ELF-1 (cell line): ENCODE measurements at places on chromosomes 2 and 18.

DNA sequence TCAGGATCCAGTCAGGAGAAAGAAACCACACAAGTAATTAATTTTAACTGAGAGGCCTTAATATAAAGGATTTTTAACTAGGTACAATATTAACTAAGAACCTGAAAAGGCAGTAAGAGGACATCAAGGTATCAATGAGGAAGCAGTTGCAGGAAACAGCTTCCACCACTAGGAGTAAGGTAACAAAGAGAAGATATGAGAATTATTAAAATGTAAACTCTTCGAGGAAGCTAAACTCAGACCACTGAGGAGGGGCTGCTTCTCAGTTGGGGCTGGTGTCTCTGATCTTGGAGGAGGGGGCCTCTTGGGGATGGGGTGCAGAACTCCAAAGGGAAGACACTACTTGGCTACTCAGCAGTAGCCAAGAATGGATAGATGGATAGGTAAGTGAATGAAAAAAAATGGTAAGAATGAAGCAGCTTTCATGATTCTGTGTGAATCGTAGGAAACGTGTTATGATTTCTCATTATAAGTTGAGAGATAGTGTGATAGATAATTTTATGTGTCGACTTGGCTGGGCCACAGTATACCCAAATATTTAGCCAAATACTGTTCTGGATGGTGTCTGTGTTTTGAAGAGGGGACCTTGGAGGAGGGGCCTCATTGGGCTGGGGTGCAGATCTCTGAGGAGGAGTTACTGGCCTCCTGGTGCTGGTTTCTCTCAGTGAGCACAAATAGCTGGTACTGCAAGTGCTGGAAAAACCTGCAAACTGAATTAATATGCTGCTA is 547.7 kb upstream of the LRRTM1 start:
- DNase-seq, result no peak

GRCh38 chr2:112627060-112628040 is 18.4 kb upstream of the SLC20A1 start:
- DNase-seq, result no peak

DNA sequence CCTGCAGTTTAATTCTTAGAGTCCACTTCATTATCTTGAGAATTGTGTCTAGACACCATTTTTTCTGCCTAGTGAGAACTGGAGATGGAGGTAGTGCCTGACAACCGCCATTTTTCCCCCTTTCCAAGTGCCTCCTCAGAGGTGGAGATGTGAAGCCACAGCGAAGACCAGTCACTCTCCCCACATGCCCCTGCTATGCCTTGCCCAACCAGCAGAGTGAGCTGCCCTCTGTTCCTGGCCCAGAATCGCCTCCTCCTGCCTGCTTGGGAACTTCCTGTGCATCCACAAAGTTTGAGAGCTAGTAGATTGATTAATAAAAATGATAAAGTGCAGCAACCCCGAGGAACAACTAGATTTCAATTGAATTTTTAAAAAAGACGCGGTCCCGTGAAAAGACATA is 123.3 kb downstream of the CLIP4 start:
- DNase-seq, result peak; percentile 68

- no peak for DNase-seq
Measured at GRCh38 chr18:79570266-79571201, 109.1 kb upstream of the CTDP1 start.

DNA sequence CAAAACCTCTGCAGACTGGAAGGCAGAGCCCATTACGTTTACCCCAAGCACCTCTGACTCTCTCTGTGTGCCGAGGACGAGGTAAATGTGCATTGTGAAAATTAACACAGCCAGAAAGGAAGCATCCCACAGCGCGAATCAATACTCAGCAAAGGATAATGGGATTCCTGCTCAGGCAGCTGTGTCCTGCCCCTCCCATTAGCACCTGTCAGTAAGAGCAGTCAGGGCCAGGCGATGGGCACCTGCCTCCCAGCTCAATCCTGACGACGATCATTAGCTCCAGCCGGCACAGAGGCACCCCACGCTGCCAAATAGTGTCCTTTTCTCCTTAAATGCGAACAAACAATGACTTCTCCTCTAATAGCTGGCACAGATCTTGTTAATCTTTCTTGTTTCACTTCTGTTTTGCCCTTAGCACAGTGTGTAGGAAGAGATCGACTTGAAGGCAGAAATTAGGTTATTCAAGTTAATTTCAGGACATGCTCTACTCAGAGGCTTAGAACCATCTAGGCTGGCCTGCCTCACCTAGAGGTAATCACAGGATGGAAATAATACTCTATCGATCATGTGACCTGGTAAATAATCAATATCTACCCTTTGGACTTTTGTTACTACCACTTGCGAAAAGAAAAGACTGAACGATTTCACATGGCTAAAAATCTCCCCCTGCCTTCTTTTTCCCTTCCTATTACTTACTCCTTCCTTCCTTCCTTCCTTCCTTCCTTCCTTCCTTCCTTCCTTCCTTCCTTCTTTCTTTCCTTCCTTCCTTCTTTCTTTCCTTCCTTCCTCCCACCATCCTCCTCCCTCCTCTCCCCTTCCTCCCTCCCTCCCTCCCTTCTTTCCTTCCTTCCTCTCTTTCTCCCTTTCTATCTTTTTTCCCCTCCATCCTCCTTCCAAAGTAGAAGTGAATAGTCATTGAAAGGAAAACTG is 487.9 kb upstream of the ID2 start:
- peak; percentile 36 for DNase-seq
